ENCODE measurements at places on chromosomes 3 and 15.
A peak's percentile ranks its signal among the peaks of the same experiment; 100 is the strongest.

DNA sequence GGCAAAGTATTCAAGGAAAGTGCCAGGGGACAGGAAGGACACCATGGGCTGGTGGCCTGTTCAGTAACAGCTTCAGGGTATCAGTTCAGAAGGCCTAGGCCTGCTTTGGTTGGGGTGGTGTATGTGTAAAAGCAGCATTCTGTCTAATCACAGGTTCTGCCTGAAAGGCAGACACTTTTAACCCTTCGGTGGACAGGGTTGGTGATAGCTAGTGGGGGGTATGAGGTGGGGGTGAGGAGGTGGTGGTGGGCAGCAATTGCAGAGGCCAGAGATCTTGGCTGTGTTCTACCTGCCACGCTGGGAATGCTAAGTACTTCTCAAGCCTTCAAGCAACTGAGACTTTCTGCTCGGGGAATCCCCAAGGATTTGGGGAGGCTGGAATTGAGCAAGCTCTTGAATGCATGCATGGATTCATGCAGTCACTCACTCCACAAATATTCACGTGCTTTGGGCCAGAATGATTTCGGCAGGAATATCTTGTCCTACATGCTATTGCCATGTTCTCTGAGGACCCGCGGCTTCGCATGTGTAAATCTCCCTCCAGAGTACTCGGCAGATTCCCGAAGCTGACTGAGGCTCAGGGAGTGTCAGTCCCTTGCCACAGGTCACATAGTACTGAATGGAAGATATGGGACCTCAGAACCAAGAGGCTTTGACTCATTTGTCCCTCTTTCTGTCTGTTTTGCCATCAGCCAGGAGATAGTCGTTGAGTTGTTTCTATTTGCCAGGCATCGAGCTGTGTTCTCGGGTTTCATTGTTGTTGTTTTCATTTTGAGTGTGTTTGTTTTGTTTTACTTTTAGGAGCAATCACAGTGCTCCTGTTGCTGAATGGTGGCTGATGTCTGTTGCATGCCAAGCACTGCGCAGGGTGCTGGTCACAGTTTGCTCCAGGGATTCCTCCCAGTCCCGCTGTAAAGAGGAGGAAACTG is 65.5 kb downstream of the SMAD3 start:
- DNase-seq = no peak

GRCh38 chr3:31050296-31050695 is 155.8 kb upstream of the GADL1 start:
- DNase-seq = no peak

DNA sequence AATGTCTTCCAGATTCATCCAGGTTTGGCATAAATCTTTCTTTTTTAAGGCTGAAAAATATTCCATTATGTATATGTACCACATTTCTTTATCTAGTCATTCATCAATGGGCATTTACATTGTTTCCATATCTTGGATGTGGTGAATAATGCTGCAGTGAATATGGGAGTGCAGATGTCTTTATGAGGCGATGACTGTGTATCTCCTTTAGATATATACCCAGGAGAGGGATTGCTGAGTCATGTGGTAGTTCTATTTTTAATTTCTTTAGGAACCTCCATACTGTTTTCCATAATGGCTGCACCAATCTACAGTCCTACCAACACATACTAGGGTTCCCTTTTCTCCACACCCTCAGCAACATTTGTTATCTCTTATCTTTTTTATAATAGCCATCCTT is 96.3 kb downstream of the LRRC28 start:
- no peak for DNase-seq

GRCh38 chr3:153219146-153219545 is 57.1 kb downstream of the RAP2B start:
- no peak for DNase-seq

GRCh38 chr3:70646635-70647034 is 334.2 kb upstream of the MDFIC2 start:
- DNase-seq = no peak

DNA sequence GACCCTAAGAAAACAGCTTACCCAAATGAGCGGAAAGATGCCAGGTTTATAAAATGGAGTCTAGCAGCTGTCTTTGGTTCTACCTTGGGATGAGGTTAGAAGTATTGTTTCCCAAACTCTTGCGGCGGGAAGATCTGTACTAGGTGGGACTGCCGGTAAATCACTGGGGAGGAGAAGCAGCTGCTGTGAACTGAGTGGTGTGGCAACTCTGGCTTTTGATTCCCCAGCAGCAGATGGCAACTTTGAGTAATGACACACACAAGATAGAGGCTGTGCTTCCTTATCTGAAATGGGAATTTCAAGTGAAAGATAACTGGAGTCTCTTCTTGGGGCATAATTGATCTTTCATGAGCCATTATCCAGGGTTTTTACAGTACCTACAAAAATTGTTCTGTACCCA is 184.9 kb downstream of the ATG7 start:
- no peak for DNase-seq

- no peak for DNase-seq
Observed at GRCh38 chr15:68205558-68205944, 419 bp upstream of the CALML4 start.

GRCh38 chr15:84811828-84812227 is 5.3 kb upstream of the ALPK3 start:
- no peak for DNase-seq

DNA sequence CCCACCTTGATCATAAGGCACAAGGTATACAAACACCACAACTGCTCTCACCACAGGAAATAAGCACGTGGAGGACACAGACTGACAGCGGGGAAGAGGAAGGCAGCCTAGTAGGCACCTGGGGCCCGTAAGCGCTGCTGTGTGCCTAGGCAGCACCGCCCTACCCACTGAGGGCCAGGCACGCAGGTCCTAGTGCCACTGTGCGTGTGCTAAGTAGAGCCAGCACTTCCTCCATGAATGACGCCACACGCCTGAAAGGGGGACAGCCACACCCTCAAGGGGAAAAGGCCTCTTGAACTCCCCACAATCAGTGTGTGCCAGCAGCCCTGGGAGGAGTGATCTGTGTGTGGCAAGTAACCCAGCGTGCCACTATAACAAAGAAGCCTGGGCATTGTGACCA is 73.0 kb downstream of the ATP1B3 start:
- no peak for DNase-seq

- no peak for DNase-seq
Observed at GRCh38 chr3:48155122-48155521, 33.1 kb downstream of the CDC25A start.

- DNase-seq = peak; percentile 57
Observed at GRCh38 chr15:89898614-89899294, 5.0 kb upstream of the AP3S2 start.

DNA sequence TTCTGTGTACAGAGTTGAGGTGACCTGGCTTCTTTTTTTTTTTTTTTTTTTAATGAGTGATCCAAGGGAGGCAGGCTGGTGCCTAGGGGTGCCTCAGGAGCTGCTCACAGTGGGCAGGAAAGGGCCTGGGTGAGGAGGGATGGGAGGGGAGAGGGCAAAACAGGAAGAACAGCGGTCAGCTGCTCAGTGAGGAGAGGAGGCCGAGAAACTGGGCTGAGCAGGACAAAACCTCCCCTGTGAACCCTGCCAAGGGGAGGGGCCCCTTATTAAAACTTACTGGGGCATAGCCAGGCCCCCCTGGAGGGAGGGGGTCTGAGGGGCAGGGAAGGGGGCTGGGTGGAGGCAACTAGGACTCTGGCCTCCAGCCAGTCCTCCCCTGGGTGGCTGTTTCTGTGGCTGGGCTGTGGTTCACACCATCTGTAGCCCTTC is 3.5 kb downstream of the PLEKHO2 start:
- DNase-seq = no peak

GRCh38 chr3:67384760-67385397 is 269.5 kb downstream of the SUCLG2 start:
- DNase-seq = peak; percentile 25

- DNase-seq = no peak
Observed at GRCh38 chr15:71117714-71118305, 2.5 kb downstream of the THSD4 start.

- DNase-seq = no peak
Observed at GRCh38 chr3:115832265-115832664, 209.0 kb downstream of the GAP43 start.

- DNase-seq = no peak
Observed at GRCh38 chr3:5126586-5126985, 4.5 kb downstream of the ARL8B start.

GRCh38 chr3:39103324-39103693 is 4.1 kb downstream of the GORASP1 start:
- DNase-seq = no peak

- no peak for DNase-seq
Observed at GRCh38 chr3:95911767-95912166, 902.6 kb upstream of the EPHA6 start.

GRCh38 chr15:93451265-93451664 is 362.3 kb upstream of the RGMA start:
- DNase-seq = no peak

DNA sequence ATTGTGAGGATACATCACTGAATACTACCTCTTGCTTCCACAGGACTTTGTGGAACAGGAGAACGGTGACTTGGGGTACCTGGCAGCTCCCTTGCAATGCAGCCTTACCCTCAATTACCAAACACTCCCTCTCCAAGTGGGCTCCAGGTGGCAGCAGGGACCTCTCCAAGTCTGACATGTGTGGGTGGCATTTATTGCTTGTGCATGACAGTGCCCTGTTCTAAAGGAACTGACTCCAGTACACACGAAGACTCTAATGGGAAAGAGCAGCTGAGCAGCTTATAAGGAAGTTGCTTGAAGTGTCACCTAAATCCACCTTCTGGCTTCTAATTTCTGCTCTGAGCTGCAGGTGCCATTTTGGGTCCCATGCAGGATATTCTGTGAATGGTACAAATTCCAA is 174.1 kb upstream of the SLCO3A1 start:
- no peak for DNase-seq

DNA sequence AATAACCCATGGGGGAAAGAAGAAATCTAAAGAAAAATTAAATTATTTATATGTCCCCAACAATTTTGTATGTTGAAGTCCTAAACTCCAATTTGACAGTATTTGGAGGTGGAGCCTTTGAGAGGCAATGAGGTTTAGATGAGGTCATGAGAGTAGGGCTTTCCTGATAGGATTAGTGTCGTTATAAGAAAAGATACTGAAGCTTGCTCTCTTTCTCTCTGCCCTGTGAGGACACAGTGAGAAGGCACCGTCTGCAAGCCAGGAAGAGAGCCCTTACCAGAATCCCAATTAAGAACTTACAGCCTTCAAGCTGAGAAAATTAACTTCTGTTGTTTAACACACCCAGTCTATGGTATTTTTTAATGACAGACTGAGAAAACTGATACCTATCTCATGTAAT is 16.1 kb upstream of the OR5AC2 start:
- DNase-seq = no peak

GRCh38 chr3:126040386-126040785 is 43.5 kb downstream of the SLC41A3 start:
- no peak for DNase-seq

GRCh38 chr3:51967384-51968169 is at the start of gene PCBP4:
PCBP4 (minus strand) TSS chr3:51967454; CDS start chr3:51961240, 6,214 bp downstream.
- no peak for DNase-seq

- DNase-seq = no peak
Observed at GRCh38 chr3:48607519-48607918, 1.9 kb downstream of the UQCRC1 start.

DNA sequence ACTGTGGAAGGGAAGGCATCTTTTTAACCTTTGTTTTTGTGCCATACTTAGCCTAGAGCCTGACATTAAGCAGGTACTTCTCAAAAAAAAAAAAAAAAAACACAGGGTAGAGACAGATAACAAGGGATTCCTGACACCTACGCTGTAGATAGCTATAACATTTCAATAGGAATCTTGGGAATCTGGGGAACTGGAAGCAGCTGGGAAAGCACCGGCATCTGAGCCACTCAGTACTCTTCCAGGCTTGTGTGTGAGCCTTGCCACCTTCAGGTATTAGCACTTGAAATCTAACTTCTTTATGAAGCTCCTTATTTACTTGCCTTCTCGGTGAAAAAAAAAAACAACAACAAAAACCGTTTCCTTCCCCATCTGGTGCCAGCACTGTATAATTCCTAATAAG is 46.8 kb downstream of the PIK3CA start:
- DNase-seq = no peak

DNA sequence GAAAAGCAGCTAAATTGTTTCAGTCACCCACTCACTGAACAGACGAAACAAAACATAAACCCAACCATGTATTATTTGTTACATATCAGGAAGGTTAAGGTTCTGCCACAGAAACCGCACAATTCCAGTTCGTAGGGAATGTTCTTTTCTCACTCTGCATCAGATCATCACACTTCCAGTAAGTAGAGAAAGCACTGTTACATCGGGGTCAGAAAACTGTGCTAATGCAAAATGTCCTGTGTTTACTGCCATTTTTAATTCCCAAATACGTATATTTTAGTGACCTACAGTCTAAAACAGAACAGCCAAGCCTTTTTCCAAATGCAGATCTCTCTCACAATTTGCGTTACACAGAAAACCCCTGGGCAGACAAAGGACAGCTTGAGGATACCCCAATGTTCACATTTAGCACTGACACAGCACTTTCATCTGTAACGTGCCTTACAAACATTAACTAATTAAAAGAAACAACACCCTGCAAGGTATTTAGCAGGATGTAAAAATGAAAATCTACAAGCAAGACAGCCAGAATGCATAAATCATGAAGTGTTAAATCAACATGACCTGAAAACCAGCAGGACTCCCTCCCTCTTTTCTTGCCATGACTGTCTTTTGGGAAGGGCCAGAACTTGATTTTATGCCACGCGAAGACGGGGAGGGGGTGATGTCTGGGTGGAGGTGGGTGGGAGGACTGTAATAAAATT is 34.8 kb upstream of the SKIL start:
- no peak for DNase-seq

DNA sequence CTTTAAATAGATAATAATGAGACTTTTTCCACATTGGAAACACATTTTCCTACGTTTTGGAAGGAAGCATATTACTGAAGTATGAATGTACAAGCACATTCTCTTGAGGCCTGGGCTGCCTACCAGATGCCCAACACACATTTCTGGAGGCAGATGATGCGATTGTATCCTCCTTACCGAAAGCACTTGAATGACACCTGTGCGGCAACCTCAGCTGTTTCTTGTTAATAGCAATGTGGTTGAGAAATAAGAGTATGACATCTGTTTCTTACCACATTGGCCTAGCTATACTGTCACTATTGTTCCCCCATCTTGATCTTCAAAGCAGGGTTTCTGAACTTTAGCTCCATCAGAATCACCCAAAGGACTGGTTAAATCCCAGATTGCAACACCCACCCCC is 84.8 kb downstream of the ARPP21 start:
- no peak for DNase-seq

DNA sequence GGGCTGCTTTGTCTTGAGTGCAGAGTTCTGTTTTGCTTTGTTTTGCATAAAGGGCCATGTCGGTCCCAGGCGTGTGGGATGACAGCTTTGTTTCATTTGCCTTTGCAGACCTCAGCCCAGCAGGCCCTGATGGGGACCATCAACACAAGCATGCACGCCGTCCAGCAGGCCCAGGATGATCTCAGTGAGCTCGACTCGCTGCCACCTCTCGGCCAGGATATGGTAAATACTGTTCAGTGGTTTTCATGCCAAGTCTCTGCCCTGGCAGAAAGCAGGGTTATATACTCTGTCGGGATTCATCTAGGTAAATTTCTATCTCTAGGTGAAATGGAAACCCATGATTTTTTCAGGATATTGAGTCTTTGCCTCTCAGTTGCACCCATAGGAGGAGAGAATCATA is 343.9 kb upstream of the TPM1 start:
- no peak for DNase-seq

Data from CD4-positive, alpha-beta T cell treated with Interleukin-15 for 1 hour (primary cell).